ENCODE measurements at places on chromosomes 12 and 14.
A peak's percentile ranks its signal among the peaks of the same experiment; 100 is the strongest.

GRCh38 chr12:81022531-81022930, 55.3 kb upstream of the ACSS3 start:
- no peak for DNase-seq

DNA sequence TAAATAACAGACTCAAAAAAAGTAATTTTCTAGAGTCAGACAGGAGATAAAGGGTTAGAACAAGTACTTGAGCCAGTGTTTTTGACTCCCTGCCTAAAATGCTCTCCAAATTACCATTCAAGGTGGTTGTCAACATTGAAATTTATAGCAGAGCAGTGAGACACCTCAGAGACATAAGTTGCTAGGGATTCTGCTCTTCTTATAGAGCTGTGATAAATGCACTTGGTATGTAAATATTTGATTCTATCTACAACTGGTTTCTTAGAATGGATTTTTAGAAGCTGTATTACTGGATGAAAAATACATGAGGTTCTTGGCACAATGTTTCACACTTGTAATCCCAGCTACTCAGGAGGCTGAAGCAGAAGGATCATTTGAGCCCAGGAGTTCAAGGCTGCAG, 83.9 kb upstream of the OSBPL8 start:
- DNase-seq = no peak

DNA sequence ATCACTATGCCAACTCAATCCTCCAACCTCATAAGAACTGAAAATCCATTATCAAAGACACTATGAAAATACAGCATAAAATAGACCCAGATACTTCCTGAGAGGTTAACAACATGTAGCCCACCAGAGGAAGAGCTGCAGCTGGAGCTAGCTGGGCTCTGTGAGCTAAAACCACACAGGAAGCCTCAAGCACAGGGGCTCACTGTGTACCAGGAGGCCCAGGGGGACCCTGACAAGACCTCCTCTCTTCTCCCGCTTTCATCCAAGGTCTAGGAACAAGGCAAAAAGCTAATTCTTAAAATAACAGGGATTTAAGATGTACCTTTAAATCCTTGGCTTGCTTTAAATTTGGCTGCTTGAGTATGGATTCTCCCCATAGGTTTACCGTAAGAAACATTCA, 53.6 kb downstream of the EIF2S3B start:
- peak; percentile 57 for DNase-seq

GRCh38 chr12:69254046-69254445, 14.7 kb downstream of the CPSF6 start:
- DNase-seq = no peak

DNA sequence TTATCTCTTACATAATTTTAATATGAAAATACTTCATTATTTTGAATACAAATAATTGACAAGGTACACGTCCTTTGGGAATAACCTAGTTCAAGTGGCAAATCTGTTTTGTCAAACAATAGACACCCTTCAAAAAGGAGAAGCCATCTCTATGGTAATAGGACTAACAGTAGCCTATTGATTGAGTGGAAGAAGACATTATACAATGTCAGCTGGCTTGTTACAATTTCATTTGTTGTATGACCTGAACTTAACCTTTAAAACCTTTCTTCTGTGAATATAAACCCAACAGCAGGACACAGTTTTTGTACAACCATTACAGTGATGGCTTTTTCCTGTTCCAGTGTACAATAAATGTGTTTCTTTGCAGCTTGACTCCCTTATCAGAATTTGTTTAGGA, 8.1 kb downstream of the TMEM260 start:
- no peak for DNase-seq

DNA sequence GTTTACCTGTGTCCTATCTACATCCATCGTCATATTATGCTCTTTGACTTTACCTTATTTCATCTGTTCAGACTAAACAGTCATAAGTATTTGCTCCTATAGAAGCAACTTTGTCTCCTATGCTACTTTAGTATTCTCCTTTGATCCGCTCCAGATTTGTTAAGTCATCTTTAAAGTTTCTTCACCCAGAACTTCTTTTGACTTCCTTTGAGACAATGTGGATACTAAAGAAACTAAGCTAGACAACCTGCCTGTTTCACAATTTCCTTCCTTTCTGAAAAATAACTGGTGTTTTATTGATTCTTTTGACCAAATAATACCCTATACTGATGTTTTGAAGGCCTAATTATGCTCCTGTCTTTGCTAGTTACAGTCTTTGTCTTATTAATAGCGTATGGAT, 30.0 kb upstream of the LRRK2 start:
- DNase-seq = no peak
